Endothelial cell of umbilical vein (primary cell): ENCODE measurements at places on chromosomes 7 and 10. TPM values are rescaled to one million over a fixed set of nuclear protein-coding genes. Genes with fewer than 3 reads are reported as not detected.

Gene DLD
- polyA plus RNA-seq, result 72.0 and 95.0 TPM in 2 replicates

Gene CDK6
- polyA plus RNA-seq, result 6.0 and 6.7 TPM in 2 replicates

Gene CLDN3
- 1.9 and 2.4 TPM in 2 replicates for polyA plus RNA-seq

Gene PRR15
- polyA plus RNA-seq, result 5.0 and 6.3 TPM in 2 replicates

Gene SLC25A28
- 38.8 and 39.6 TPM in 2 replicates for polyA plus RNA-seq

Gene SKIDA1
- 0.11 and 0.21 TPM in 2 replicates for polyA plus RNA-seq

Gene APBB1IP
- not detected in 2 replicates for polyA plus RNA-seq

Gene PON1
- not detected in 2 replicates for polyA plus RNA-seq

Gene FBXO24
- 0.16 and 0.37 TPM in 2 replicates for polyA plus RNA-seq

Gene CALML3
- polyA plus RNA-seq, result not detected in 2 replicates

Gene CALCR
- not detected in 2 replicates for polyA plus RNA-seq

Gene ARMC10
- 14.1 and 16.6 TPM in 2 replicates for polyA plus RNA-seq

Gene RNF133
- not detected in 2 replicates for polyA plus RNA-seq

Gene NUTM2E
- polyA plus RNA-seq, result 0.03 and 0.04 TPM in 2 replicates

Gene MET
- polyA plus RNA-seq, result 17.3 and 21.1 TPM in 2 replicates

Gene PHYHIPL
- polyA plus RNA-seq, result not detected in 2 replicates

Gene MCM10
- polyA plus RNA-seq, result 1.9 and 3.3 TPM in 2 replicates

Gene BMPR1A
- polyA plus RNA-seq, result not detected in 2 replicates

Gene ZNF775
- polyA plus RNA-seq, result 5.8 and 7.4 TPM in 2 replicates

Gene ANKRD26
- 0.54 and 1.0 TPM in 2 replicates for polyA plus RNA-seq

Gene FAM180A
- not detected in 2 replicates for polyA plus RNA-seq

Gene CHRM2
- not detected in 2 replicates for polyA plus RNA-seq

Gene HELLS
- 17.4 and 24.7 TPM in 2 replicates for polyA plus RNA-seq

Gene SGCE
- 37.3 and 46.8 TPM in 2 replicates for polyA plus RNA-seq

Gene PWWP2B
- polyA plus RNA-seq, result 4.6 and 5.5 TPM in 2 replicates

Gene CRHR2
- polyA plus RNA-seq, result not detected in 2 replicates

Gene USP54
- 6.5 and 9.3 TPM in 2 replicates for polyA plus RNA-seq

Gene TFR2
- polyA plus RNA-seq, result 0.32 and 0.37 TPM in 2 replicates

Gene FUOM
- polyA plus RNA-seq, result 33.9 and 39.0 TPM in 2 replicates

Gene SLC18A3
- polyA plus RNA-seq, result 0.03 TPM in 1 of 2 replicates, not detected in the other

Gene VWC2
- polyA plus RNA-seq, result not detected in 2 replicates

Gene AKR1C1
- polyA plus RNA-seq, result 1.5 and 1.6 TPM in 2 replicates

Gene MSMB
- not detected in 2 replicates for polyA plus RNA-seq

Gene SPDYE11
- polyA plus RNA-seq, result not detected in 2 replicates

Gene SPAM1
- polyA plus RNA-seq, result not detected in 2 replicates

Gene NUP205
- polyA plus RNA-seq, result 44.3 and 48.8 TPM in 2 replicates

Gene EPDR1
- 0.40 and 0.57 TPM in 2 replicates for polyA plus RNA-seq

Gene HACD1
- 16.1 and 17.4 TPM in 2 replicates for polyA plus RNA-seq

Gene SLC13A4
- not detected in 2 replicates for polyA plus RNA-seq

Gene PLPP4
- polyA plus RNA-seq, result 33.0 and 36.4 TPM in 2 replicates

Gene COL26A1
- polyA plus RNA-seq, result 0.03 TPM in 1 of 2 replicates, not detected in the other

Gene FOXP2
- 0.25 and 0.37 TPM in 2 replicates for polyA plus RNA-seq

Gene ITIH2
- not detected in 2 replicates for polyA plus RNA-seq

Gene CWF19L1
- polyA plus RNA-seq, result 11.1 and 11.5 TPM in 2 replicates

Gene INA
- 0.25 and 0.29 TPM in 2 replicates for polyA plus RNA-seq

Gene SLC12A9
- 37.0 and 37.5 TPM in 2 replicates for polyA plus RNA-seq

Gene HOXA2
- polyA plus RNA-seq, result 1.6 and 1.9 TPM in 2 replicates
